ENCODE measurements at places on chromosomes 13 and 19.

DNA sequence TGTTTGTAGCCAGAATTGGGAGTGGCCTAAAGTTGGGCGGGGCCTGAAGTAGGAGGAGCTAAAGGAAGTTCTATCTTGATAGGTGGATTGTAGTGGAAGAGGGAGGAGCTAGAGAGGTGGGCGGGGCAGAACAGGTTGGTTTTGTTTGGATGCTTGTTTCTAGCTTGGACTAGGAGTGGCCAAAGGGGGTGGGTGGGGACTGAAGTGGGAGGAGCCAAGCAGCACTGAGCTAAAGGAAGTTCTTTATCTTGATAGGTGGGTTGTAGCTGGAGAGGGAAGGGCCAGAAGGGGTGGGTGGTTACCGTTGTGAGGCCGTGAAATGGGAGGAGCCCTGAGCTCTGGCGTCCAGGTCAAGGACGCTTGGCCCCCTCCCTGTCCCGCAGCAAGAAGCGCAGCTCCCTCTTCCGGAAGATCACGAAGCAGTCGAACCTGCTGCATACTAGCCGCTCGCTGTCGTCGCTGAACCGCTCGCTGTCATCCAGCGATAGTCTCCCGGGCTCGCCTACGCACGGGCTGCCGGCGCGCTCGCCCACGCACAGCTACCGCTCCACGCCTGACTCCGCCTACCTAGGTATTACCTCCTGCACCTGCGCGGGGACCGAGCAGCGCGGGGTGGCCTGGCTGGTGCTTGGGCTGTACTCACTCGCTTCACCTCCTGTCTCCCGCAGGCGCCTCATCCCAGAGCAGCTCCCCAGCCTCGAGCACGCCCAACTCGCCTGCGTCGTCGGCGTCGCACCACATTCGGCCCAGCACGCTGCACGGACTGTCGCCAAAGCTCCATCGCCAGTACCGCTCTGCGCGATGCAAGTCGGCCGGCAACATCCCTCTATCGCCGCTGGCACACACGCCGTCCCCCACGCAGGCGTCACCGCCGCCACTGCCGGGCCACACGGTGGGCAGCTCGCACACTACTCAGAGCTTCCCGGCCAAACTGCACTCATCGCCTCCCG lies 8.0 kb downstream of the DNASE2 start:
- peak; percentile 40 for DNase-seq

- no peak for DNase-seq
Measured at GRCh38 chr13:44421853-44422525, 48.4 kb downstream of the SERP2 start.

- no peak for DNase-seq
Measured at GRCh38 chr13:69580255-69580654, 527.4 kb upstream of the ATXN8OS start.

DNA sequence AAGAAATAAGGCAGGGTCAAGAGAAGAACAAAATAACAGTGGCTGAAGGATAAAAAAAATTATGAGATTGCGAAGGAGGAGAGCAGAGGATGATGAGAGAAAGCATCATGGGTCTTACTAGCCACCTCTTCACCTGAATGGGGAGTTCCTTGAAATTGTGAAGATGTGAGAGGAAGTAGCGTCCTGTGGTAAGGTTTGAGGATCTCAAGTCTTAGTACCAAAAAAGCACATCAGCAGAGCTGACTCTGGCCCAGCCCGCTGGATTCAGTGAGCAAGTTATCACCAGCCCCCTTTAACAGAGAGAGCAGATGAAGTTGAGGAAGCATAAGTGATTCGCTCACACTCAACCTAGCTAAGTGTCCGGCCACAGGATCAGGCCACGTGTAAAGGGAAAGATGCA lies 61.8 kb downstream of the RXFP2 start:
- no peak for DNase-seq

DNA sequence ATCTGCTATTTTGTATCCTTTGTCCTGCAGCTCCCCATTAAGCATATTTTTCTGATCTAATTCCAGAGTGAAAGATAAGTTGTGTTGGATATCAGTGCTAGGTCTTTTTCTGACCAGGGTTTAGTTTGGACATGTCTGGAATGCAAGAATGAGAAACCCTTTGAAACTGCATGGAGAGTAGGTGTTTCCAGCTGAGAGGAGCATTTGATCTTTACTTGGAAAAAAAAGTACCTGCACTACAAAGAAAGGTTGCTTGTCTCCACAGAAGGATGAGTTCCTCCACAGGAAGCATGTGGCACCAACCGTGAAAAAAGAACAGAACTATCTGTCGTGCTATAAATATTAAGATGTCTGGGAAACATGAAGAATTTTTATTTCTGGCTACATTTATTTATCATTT lies 36.6 kb upstream of the MED4 start:
- no peak for DNase-seq

DNA sequence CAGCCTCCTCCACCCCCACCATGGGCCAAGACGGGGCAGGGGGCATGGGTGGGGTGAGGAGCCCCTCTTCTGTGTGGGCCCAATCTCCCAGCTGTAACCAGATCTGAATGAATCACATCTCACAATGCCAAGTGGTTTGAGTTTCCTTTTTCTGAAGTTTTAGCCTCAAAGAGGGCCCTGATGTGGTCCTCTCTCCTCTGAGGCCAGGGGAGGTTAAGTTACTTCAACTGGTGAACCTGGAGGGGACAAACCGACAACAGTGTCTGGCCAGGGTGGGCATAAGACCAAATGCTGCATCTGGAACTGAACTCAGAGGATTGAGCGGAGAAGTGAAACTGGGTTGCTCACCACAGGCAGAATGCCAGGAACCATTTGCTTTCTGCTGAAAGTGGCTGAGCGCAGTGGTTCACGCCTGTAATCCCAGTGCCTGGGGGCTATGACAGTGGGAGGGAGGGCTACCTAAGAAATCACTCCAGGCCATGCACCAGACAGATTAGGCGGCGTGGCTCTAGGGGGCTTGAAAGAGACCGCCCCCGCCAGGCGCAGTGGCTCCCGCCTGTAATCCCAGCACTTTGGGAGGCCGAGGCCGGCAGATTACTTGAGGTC lies 15.4 kb upstream of the IRGC start:
- DNase-seq: no peak

Measured in stimulated activated CD4-positive, alpha-beta T cell treated with anti-CD3 and anti-CD28 coated beads, Interleukin-4, amount 100 ng/mL, for 4 hours (primary cell).